Aortic smooth muscle cell (primary cell): ENCODE measurements at places on chromosomes 13 and 19. TPM values are rescaled to one million over a fixed set of nuclear protein-coding genes. Genes with fewer than 3 reads are reported as not detected.

Gene SIGLEC12
- not detected in 2 replicates for total RNA-seq

Gene LRRC63
- not detected in 2 replicates for total RNA-seq

Gene BEST2
- not detected in 2 replicates for total RNA-seq

Gene MAST1
- total RNA-seq, result 0.13 and 0.19 TPM in 2 replicates

Gene FFAR2
- total RNA-seq, result not detected in 2 replicates

Gene LHB
- total RNA-seq, result not detected in 2 replicates

Gene TRAPPC5
- 102 and 104 TPM in 2 replicates for total RNA-seq

Gene TEX26
- 0.25 TPM in 1 of 2 replicates, not detected in the other for total RNA-seq

Gene DCT
- under 0.01 TPM in 1 of 2 replicates, not detected in the other for total RNA-seq

Gene PRR22
- 0.26 and 0.37 TPM in 2 replicates for total RNA-seq

Gene VSTM2B
- not detected in 2 replicates for total RNA-seq

Gene THSD1
- total RNA-seq, result 5.6 and 6.9 TPM in 2 replicates

Gene CGB1
- total RNA-seq, result not detected in 2 replicates
